Skin of body (tissue), 3 donors: ENCODE measurements at places on chromosomes 7 and 10. TPM values are rescaled to one million over a fixed set of nuclear protein-coding genes. Genes with fewer than 3 reads are reported as not detected.

- DNase-seq, result no peak
These were observed 45.8 kb upstream of the RHEB start for GRCh38 chr7:151565541-151565940.

DNA sequence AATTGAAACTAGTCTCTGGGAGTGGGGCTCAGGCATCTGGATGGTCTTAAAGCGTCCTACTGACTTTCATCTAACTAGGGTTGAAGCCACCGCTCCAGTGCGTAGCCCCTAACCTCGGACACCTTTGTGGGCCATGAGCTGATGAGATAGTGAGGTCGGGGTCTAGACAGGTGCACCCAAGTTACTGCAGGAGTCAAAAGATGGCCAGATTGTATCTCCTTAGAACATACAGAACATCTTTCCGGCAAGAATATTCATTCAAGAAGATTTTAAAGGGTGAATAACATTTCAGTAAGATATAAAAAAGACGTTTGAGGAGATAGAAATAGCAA lies 20.6 kb downstream of the RBM17 start:
- no peak for DNase-seq

Gene SLC18A3
- not detected for total RNA-seq

- peak; percentile 44 for DNase-seq
These were observed 733 bp upstream of the ARL5B start for GRCh38 chr10:18658271-18659124.

DNA sequence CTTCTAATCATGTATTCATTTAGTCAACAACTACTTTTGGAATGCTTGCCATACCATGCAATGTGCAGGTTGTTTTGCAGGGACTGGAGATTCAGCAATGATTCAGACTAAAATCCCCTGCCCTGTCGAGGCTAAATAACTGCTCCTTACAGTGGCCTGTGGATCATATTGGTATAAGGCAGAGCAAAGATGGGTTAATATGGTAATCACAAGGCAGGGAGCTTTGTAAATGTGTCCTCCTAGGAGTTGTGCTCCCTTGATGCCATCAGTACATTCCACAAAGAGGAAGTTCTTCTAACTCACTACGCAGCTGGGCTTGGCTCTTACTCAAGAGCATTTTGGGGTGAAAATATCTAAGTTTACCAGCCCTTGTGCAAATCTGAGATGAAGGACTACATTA lies 614 bp upstream of the IFIT2 start:
- peak; percentile 55 for DNase-seq

Gene HTR7
- total RNA-seq, result 0.30 TPM

DNA sequence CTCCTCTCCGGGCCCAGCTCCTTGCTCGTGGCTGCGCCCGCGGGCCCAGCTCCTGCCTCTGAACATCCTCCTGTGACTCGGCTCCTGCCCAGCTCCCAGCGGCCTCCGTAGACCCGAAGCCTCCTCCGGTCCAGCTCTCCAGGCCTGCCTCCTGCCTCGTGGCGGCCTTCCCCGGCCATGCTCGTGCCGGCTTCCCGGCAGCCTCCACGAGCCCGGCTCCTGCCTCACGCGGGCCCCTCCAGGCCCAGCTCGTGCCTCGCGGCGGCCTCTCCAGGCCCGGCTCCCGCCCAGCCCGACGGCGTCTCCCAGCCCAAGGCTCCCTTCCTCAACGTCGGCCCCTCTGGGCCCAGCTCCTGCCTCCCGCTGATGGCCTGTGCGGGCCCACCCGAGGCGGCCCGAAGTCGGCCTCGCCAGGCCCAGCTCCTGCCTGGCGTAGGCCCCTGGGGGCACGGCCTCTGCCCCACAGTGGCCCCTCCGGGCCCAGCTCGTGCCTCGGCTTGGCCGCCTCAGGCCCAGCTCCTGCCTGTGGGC lies 16.9 kb upstream of the TMEM248 start:
- DNase-seq, result no peak
